ENCODE measurements at places on chromosomes 16 and 17.

- no peak for DNase-seq
These were observed 6.3 kb downstream of the CACNG4 start for GRCh38 chr17:66970797-66971196.

GRCh38 chr17:41455236-41455635, 11.9 kb downstream of the KRT32 start:
- DNase-seq = no peak

DNA sequence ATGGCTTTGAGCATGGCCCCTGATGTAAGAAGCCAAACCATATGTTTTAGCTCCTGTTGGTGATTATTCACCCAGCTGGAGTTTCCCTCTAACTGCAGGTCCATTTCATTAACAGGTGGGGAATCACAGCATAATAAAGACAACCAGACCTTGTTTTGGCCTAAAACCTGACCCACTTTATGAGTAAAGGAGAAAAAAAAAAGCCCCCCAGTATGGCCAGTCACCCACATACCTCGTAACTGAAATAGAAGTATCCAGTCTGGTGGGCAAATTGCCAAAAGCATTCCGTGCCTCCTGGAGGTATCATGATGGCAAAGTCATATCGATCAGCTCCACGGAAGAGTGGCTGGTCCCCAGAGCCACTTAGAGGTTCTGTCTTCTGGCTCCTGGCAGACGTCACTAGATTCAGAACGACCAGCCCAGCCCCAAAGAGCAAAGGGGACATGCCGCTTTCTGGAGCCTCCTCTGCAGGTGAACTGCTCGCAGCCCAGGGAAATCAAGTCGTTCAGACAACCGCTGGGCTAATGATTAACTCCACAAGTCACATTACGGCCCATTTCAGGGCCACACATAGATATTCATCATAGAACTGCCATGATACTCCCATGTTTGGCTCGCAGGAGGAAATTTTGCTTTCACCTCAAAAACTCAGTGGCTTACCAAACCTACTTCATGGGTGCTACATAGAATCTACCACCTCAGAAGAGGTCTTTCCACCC, at the start of gene TMED6:
Gene TMED6, minus strand, starts transcription at position 478 of the 719 bp plus-strand sequence. Its CDS starts 33 bp downstream, at position 445.
- no peak for DNase-seq

GRCh38 chr17:37607637-37608331, 1.4 kb downstream of the SYNRG start:
- no peak for DNase-seq

GRCh38 chr17:54754560-54754959, 146.1 kb upstream of the TOM1L1 start:
- DNase-seq = no peak

DNA sequence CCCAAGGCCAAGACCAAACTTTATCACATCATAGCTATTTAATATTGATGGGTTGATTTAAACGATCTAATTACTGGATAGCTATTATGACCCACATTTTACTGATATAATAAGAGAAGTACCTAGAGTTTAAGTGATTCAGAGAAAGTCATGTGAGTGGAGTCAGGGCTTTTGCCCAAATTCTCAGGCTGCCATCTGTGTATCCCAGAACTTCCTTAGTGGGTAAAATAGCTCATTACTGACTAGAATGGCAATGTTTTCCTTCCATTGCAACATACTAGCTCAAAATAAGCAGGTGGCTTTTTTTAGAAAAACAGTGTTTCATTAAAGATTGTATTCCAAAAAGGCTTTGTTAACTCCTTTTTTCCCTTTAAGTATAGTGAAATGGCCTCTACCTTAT, 113.9 kb upstream of the MAF start:
- no peak for DNase-seq

DNA sequence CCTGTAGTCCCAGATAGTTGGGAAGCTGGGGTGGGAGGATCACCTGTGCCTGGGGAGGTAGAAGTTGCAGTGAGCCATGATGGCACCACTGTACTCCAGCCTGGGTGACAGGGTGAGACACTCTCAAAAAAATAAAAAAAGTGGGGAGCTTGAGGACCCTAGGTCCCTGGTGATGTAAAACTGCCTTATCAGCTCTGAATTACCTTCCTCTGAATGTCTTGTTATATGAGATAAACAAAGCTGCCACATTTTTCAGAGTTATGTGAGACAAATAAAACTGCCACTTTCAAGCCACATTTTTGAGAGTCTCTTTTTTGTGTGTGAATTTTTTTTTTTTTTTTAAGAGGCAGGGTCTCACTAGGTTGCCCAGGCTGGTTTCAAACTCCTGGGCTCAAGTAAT, 32.0 kb upstream of the B4GALNT2 start:
- no peak for DNase-seq

DNA sequence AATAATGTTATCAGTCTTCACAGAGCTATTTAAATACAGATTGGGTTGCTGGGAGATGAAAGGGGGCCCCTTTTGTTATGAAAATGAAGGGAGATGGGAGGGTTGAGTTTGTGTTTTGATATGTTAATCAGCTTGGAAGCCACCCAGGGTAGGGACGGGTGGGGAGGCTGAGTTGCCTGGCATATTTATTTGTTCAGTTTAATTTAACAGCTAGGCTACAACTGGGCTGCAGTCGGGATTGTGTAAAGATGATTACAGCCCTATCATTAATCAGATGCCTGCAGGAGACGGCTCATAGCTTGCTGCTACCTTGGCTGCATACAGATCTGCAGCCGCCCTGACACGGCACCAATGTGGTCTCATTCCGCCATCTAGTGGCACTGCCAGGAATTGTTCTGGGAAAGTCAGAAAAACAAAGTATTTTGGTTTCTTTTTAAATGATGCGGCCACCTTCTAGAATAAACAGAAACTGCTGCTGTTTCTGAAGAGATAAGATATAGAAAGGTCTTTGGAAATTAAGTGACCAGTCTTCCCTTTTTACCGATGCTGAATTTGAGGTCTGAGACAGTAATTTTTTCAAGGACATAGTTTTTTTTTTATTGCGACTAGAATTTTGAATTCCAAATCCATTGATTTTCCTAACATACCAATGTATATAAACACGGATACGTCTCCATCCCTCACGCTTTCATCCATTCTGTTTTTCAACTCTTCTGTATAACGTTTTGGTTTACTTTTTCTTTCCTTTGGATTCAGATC, 458.0 kb upstream of the ASIC2 start:
- DNase-seq = peak; percentile 37

DNA sequence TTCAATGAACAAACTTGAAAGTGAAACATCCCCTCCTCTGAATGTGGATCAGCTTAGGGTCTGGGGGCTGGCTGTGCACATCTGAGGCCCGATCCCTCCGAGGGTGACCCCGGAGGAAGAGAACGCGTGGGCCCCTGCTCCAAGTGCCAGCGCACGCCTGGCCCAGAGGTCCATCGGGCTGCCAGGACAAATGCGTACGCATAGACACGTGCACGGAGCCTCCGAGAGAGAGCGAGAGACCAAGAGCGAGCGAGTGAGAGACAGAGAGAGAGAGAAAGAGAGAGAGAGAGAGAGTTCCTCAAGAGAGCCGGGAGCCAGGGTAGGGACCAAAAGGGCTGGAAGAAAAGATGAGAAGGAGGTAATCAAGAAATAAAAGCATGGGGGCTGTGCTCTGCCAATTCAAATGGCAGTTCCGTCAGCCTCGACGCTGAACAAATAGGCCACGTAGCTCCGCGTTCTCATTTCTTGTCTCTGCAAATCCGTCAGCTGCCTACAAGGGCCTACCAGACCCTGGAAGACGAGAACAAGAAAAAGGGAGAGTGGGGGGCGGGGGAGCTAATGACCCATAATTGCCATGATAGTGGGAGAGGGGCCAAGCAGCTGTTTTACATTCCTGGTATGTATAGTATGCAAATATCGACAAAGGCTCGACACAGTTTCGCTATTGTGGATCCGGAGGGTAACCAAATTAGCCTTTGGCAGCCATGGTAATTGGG, 435.3 kb upstream of the ZFHX3 start:
- no peak for DNase-seq

DNA sequence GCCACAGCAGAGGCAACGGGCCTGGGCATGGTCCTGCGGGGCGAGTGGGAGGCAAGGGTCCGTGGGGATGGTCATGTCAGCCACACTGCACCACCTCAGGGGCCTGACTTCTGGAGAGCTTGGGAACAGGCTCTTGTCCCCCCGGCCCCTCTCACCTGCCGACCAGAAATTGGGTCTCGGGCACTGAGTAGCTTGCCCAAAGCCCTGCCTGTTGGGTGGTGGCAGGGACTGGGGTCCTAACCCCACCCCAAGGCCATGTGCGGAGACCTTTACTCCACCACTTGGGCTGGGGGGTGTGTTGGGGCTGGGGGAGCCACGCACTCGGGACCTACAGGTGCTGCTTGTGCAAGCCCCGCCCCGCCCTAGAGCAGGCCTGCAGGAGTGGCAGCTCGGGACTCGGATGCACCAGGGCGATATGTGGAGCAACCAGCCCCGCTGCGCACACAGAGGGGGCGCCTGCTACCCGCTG, 24.2 kb upstream of the CHMP6 start:
- DNase-seq = no peak

- DNase-seq = peak; percentile 41
These were observed 300.6 kb downstream of the SEC14L1 start for GRCh38 chr17:77441130-77441920.

- DNase-seq = no peak
These were observed 31.4 kb downstream of the HIC1 start for GRCh38 chr17:2086306-2086705.

DNA sequence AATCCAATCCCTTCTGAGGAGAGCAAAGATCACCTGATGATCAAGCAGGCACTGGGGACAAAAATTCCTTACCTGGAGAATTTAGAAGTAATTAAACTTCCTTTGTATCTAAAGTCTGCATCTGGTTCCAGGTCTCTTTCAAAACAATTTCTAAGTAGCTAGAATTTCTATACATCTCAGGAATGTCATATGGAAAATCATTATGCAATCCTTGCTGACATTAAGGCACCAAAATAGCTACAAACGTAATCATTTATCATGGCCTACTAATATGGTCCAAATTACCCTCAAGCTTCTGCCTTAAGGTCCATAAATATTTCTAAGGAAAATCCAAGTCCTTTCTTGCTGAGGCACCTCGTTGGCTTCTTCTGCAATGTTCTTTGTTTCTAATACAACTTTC, 32.9 kb upstream of the YPEL2 start:
- no peak for DNase-seq

- no peak for DNase-seq
These were observed 16.4 kb downstream of the CDK5RAP3 start for GRCh38 chr17:47987240-47987835.

- DNase-seq = no peak
These were observed 7.0 kb upstream of the MAF start for GRCh38 chr16:79607587-79607986.

- no peak for DNase-seq
These were observed 7.5 kb upstream of the TMEM101 start for GRCh38 chr17:44022246-44022645.

DNA sequence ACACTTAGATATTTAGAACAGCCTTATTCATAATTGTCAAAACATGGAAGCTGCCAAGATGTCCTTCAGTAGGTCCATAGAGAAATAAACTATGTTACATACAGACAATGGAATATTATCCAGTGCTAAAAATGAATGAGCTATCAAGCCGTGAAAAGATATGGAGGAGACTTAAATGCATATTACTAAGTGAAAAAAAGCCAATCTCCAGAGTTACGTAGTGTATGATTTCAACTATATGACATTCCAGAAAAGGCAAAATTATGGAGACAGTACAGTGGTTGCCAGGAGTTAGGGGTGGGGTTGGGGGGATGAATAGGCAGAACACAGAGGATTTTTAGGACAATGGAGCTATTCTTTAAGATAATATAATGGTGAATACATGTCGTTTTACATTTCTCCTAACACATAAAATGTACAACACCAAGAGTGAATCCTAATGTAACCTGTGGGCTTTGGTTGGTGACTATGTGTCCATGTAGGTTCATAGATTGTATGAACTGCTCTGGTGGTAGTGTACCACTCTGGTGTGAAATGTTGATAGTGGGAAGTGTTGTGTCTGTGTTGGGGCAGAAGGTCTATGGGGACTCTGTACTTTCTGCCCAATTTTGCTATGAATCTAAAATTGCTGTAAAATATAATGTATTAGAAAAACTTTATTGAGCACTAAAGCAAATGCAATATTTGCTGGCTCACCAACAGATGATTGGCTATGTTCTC, 122.6 kb downstream of the USP22 start:
- no peak for DNase-seq

DNA sequence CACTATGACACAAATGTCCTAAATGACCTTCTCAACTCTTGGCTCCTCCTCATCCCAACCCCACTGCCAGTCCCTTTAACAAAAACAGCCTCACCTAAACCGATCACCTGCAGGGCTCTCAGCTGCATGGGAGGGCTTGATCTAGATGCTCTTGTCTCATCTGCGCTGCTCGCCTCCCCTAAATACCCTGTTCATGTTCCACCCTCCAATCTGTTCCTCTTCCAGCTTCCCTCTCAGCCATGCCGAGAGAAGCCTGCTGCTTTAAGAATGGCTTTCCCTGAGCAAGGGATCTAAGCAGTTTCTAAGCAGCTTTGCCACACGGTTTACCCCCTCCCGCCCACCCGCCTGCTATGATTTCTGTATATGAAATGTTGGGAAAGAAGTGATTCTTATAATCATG, 23.7 kb downstream of the PIPOX start:
- no peak for DNase-seq

DNA sequence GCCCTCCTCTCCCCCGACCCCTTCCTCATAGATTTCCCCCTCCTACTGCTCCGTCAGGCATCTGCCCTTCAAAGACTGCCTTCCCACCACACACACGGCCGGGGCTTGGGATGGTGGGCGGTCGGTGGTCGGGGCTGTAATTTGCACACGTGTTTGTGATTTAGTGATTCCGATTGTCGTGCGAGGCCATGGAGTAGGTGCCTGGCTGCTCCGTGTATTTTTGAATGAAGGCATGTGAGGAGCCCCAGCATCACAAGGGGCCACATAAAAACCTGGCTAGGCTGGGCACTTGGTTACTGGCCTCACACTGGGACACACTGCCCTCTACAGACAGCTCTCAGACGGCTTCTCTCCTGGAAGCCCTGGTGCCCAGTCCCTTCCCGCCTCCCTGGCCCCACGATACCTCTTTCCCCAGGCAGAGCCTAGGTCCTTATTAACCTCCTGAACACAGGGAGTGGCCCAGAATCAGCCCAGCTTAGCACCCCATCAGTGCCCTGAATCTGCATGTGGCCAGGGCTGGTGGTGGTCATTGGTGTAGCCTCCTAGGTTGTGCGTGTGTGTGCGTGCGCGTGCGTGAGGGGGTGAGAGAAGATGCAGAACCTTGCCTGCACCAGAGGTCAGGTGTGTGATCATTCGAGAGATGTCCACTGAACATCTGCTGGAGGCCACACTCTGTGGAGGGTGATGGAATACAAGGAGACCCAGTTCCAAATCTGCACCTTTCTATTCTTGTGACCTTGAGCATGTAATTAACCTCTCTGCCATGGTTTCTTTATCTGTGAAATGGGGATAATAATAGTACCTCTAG, 1.3 kb upstream of the SOCS1 start:
- peak; percentile 29 for DNase-seq

GRCh38 chr16:51545951-51546350, 394.9 kb upstream of the SALL1 start:
- DNase-seq = no peak

DNA sequence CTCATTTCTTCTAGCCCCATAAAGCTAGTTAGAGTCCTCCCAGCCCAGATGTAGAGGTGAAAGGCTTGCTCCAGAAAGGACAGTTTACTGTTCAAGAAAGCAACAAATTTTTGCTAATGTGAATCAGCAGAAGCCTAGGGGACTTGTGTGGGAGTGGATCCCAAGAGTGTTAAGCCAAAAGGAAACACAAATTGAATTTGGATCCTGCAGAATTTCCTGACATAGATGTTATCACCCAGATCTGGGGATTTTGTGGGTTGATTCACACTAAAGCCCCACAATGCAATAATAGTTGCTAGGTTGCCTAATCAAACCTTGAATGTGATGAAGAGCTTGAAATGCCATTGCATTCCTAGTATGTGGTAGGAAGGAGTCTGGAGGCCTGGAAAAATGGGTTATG, 135.2 kb upstream of the HS3ST3A1 start:
- no peak for DNase-seq

- no peak for DNase-seq
These were observed 26.7 kb upstream of the ITGA3 start for GRCh38 chr17:50029185-50029584.
